ENCODE measurements at places on chromosomes 4 and X.

GRCh38 chrX:85114776-85115175 is 111.1 kb downstream of the APOOL start:
- DNase-seq = no peak

DNA sequence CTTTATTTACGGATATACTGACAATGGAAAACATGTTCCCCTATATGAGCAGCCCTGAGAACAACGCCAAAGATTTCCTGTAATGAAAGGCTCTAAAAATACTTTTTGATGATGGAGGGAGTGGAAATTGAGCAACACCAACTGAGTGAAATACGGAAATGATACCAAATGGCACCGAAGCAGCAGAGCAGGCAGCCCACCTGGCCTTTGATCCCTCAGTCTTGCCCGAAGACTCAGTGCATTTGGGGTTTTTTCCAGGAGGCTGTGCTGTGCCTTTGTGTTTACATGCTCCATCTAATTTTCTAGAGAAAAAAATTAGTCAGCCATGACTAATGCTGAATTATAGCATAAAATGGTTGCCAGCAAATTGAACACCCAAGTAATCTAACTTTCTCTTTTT is 169.9 kb upstream of the RBPJ start:
- DNase-seq = peak; percentile 27

GRCh38 chrX:10884246-10884645 is 226.9 kb upstream of the HCCS start:
- DNase-seq = no peak

- no peak for DNase-seq
These were observed 49.5 kb downstream of the CD99L2 start for GRCh38 chrX:150848914-150849365.

DNA sequence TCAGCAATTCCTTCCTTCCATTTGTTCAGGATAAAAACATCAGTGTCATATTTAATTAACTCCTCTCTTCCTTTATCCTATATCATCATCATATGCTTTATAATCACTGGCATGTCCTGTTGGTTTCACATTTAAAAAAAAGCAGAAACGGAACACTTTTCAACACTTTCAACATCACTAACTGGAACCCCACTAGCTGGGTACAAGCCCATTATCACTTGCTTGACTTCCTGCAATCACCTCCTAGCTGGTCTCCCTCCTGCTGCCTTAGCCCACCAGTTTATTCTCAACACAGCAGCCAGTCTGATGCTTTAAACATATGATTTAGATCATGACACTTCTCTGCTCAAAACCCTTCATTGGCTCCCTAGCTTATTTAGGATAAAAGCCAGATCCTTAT is 116.4 kb upstream of the LSM6 start:
- DNase-seq = no peak

DNA sequence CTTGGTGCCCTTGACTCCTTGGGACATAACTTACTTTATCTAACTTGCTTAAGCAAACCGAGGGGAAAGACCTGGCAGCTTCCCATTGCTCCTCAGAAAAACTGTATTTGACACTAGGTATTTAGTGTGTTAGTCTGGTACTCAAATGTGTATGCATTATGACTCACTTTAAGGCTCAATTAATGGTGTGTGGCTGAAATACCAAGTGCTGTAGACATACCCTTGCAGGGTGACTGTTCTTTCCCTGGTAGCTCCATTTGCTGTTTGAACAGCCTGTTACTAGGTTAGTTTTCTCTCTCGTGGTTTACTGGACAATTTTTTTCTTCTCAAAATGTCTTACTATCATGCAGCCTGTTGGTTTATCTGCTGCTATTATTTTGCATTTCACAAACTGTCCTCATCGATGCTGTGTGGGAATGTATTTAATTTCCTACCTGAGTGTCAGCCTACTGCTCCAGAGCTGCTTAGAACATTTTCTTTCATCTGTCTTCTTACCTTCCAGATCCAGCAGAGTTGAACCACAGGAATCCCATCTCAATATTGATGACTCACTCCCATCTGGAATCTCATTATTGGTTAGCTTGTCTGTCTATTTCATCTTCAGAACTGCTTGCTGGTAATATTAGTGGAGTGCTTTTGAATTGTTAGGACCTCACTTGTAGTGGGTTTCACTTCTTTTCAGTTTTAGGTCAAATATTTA is 158.0 kb upstream of the FAT1 start:
- DNase-seq = no peak

- no peak for DNase-seq
These were observed 8.4 kb upstream of the RXFP1 start for GRCh38 chr4:158513256-158513655.

DNA sequence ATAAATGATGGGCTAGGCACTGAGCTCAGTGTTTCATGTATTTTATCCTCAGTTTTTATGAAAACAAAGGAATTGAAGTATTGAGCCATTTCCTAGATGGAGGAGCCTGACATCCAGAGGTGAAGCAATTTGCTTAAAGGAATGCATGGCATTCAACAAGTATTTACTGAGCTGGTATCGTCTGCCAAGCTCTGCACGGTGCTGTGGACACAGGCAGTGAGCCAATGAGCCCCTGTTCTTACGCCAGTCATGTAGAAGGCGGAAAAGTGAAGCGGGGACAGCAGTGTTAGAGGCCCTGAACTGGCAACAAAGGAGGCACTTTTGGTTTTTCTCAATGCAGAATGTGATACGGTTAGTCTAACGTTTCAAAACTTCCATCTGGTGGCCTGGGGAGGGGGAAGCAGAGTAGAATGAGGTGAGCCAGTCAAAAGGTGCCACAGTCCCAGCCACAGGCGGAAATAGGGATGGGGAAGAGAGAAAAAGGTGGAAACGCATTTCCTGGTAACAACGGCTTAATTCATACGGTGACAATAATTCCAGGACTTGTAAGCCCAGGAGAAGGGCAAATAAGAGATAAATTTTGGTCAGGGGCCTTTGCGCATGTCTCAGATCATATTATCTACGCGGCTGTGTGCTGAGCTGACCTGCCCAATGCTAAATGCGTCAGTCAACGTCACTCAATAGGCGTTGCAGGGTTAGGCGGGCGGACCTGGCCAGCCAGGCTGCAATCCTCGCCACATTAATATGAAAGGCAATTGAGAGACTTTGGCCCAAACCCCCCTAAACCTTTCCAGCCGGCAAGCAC is 133.9 kb downstream of the AFAP1 start:
- no peak for DNase-seq

- no peak for DNase-seq
These were observed 53.6 kb downstream of the PABPC4L start for GRCh38 chr4:134147941-134148340.

GRCh38 chr4:52566136-52567031 is 92.7 kb downstream of the USP46 start:
- no peak for DNase-seq

GRCh38 chr4:74038425-74039314 is at the start of gene CXCL3:
Gene CXCL3, minus strand, starts transcription at chr4:74038689. Its CDS starts 78 bp downstream, at chr4:74038611.
- DNase-seq = no peak

- no peak for DNase-seq
These were observed 544.0 kb upstream of the AGA start for GRCh38 chr4:177986236-177986635.

GRCh38 chrX:71251466-71251973 is 2.4 kb downstream of the ZMYM3 start:
- DNase-seq = no peak

- DNase-seq = no peak
These were observed 93.6 kb downstream of the DOCK11 start for GRCh38 chrX:118589227-118589626.

GRCh38 chr4:113610537-113610936 is 151.0 kb downstream of the CAMK2D start:
- no peak for DNase-seq

GRCh38 chr4:3651267-3651845 is 114.8 kb upstream of the ADRA2C start:
- no peak for DNase-seq

GRCh38 chr4:89000844-89001360 is 56.1 kb downstream of the FAM13A start:
- no peak for DNase-seq

- no peak for DNase-seq
These were observed 7.5 kb upstream of the HAUS7 start for GRCh38 chrX:153477901-153478300.

All from activated CD4-positive, alpha-beta T cell treated with anti-CD3 and anti-CD28 coated beads for 24 hours (primary cell).